NCI-H345 (cell line): ENCODE measurements at places on chromosomes 11 and 22.

DNA sequence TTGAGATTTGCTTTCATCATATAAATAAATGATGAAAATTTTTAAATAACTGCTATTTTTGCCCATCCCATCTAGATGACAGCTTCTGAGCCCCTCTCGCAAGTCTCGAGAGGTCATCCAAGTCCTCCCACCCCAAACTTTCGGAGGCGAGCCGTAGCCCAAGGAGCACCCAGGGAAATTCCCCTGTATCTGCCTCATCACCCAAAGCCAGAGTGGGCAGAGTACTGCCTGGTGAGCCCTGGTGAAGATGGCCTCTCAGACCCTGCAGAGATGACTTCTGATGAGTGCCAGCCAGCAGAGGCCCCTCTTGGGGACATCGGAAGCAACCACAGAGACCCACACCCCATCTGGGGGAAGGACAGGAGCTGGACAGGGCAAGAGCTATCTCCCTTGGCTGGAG is 83.9 kb upstream of the PARVA start:
- DNase-seq: no peak

GRCh38 chr11:66967670-66968425 is 7.3 kb upstream of the C11orf86 start:
- no peak for DNase-seq

DNA sequence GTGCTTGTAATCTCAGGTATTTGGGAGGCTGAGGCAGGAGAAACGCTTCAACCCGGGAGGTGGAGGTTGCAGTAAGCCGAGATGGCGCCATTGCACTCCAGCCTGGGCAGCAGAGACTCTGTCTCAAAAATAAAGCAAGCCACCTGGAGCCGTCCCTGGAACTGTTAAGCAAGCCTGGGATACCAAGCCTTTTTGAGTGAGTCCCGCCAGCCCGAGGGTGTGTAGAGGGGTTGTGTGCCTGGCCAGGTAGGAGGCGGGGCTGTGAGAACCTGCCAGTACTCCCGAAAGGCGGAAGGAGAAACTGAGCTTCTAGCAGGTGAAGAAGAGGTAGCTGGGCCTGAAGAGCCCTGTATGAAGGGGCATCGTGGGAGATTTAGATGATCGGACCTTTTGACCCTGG is 52.4 kb downstream of the TRIOBP start:
- DNase-seq: no peak

- DNase-seq: no peak
Observed at GRCh38 chr11:105891685-105892084, 130.4 kb downstream of the MSANTD4 start.

GRCh38 chr11:65793144-65793581 is 6.3 kb downstream of the OVOL1 start:
- DNase-seq: peak; percentile 57

DNA sequence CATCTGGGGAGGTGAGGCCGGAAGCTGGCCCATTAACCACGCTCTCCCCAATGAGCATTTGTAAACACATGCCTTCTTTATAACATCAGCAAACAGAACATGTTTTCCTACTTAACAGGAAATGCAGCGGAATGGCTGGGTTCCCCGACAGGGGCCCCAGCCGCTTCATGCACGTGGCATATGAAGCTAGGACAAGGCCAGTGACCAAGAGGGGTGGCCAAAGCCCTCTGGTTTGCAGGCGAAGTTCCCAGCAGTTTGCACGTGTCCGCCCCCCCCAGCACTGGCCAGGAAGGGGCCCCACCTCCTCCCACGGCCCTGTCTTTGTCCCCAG is 38.7 kb upstream of the LINC01488 start:
- DNase-seq: no peak
